ENCODE measurements at places on chromosomes 5 and 9. TPM values are rescaled to one million over a fixed set of nuclear protein-coding genes. Genes with fewer than 3 reads are reported as not detected.

The SPINK6 gene
- not detected for total RNA-seq

The MORN5 gene
- not detected for total RNA-seq

The NUTM2G gene
- total RNA-seq, result not detected

The ZNF462 gene
- total RNA-seq, result 3.6 TPM

The SLC6A19 gene
- 0.07 TPM for total RNA-seq

The TEX48 gene
- total RNA-seq, result not detected

The KIF20A gene
- 46.6 TPM for total RNA-seq

The ADRA1B gene
- total RNA-seq, result 19.1 TPM

The NME5 gene
- not detected for total RNA-seq

The TRIP13 gene
- total RNA-seq, result 66.4 TPM

The SLC35D2 gene
- total RNA-seq, result 22.2 TPM

The ADAMTS19 gene
- not detected for total RNA-seq

The OR1Q1 gene
- total RNA-seq, result not detected

The GRXCR2 gene
- not detected for total RNA-seq

The QRFP gene
- not detected for total RNA-seq

The ACTBL2 gene
- not detected for total RNA-seq

The NEUROG1 gene
- not detected for total RNA-seq

The TMED9 gene
- total RNA-seq, result 288 TPM

The SIT1 gene
- not detected for total RNA-seq

The PDE6A gene
- total RNA-seq, result 0.25 TPM

Data from A549 treated with ZK216348 at 1 μM for 4 hours (cell line).